Stimulated activated CD8-positive, alpha-beta memory T cell treated with anti-CD3 and anti-CD28 coated beads, Interleukin-2, amount 100 ng/mL, for 1 hour (primary cell): ENCODE measurements at places on chromosomes 6 and 20.
A peak's percentile ranks its signal among the peaks of the same experiment; 100 is the strongest.

DNA sequence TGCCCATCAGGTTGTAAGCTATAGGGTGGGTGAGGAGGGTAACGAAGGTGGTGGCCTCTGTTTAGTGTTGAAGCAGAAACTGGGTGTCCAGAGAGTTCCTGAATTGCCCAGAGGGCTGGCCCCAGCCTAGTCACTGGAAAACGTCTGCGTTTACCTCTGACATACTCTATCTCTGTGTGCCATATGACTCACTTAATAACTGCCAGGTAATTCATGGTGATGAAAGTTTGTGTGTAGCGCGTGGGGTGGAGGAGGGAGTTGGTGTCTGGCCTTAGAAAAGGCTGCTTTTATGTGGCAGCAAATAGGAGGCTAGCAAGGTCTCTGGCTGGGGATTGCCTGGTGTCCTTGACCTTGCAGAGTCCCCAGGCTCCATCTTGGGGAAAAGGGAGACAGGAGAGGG lies 47.3 kb downstream of the SLC35D3 start:
- no peak for DNase-seq

GRCh38 chr6:27213544-27214125 lies 33.9 kb upstream of the PRSS16 start:
- no peak for DNase-seq

DNA sequence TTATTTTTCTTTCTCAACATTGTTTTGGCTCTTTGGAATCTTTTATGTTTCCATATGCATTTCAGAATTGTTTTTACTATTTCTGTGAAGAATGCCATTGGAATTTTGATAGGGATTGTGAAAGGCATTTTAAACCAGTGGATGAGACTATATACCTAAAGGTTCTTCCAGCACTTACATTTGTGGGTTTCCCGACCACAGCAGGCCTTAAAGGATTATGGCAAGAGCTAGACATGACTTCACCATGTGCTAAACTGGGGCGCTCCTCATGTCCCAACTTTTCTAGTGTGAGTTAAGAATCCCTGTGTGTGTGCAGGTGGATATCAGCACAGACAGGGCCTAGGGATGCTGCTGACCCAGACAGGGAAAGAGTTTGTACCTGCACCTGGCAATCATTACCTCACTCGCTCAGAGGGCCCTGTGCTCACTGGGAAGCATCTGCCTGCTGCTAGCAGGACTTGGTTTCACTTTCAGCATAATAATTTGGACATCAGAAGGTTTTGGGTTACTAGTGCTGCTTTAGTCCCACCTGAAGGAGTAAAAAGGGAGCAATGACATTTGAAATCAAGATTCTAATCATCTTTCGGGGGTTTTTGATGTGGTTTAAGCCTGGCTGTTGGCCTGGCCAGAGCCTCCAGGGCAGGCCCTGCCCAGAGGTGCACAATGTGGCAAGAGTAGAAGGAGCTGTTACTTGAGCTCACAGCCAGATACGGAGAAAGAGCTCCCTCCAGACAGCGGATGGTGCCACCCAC lies 137.1 kb downstream of the CDC5L start:
- no peak for DNase-seq

GRCh38 chr6:106519460-106520394 lies 109.6 kb downstream of the RTN4IP1 start:
- peak; percentile 57 for DNase-seq

- no peak for DNase-seq
These were observed 25.1 kb downstream of the ZC3H12D start for GRCh38 chr6:149459761-149460160.

DNA sequence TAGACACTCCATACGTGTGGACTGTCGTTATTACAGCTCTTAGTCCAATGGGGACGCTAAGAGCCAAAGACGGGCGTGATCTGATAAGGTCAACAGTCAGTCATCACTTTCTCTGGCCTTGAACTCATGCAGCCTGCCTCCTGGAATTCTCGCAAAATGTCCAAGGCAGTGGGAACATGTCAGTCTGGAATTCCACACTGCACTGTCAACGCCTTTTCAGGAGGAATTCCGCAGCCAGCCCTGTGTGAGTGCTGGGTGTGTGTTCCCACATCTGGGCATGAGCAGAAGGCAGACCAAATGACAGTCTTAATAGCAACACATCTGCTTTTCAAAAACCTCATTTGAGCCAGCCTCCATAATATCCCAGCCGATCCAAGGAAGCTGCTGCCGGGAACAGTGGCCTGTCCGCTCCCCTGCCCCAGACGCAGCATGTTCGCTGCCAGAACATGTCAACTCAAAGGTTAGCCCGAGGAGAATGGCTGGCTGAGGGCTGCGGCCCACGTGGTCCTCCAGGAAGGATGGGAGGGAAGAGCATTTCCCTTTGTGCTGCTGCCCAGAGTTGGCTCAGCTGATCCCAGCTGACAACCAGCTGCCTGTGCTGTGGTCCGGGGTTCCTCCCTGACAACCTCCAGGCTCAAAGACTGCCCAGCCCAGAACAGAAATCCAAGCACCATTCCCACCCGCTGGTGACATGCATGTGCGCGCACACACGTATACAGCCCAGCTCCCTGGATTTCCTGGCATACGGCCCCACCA lies 103.1 kb downstream of the SULF2 start:
- no peak for DNase-seq

DNA sequence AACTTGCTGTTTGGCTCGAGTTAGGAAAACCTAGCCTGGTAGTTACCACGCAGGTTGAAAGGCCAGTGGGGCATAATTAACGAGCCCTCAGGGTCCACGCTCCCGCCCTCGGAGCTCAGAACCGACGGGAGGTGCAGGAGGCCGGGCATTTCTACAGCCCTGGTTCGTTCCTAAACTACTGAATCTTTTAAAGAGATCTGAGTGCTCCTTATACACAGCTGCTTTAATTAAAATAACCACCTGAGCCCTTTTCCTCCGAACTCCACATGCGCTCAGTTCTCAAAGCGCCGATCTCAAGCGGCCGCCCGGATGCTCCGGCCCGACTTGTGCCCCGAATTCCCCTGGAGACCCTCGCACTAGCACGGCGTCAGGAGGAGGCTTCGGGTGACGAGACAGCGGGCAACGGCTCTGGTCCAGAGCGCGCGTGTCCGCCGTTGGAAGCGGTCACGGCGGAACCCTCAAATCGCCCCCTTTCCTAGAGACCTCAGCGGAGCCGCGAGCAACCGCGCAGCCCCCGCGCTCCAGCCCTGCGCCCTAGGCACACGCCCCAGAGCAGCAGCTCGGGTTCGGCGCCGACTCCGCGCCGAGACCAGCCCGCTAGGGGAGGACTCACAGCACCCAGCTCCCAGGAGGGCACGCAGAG lies 397 bp downstream of the WDR27 start:
- DNase-seq: no peak

DNA sequence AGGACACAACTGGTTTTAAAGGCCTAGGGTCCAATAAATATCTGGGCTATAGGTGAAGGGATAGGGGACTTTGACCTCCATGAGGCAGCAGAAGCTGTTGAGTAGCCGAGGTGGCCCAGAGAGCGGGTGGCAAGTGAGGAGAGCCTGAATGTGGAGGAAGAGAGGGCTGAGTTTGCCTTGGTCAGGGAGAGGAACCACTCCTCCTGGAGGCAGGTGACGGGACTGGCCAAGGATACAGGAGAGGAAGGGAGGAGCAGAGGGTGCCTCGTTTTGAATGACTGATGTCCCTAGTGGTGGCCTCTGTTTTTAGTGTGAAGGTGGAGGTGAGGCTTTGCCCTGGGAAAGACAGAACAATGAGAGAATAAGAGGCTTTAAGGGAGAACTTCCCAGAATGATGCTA lies 19.1 kb upstream of the AAR2 start:
- no peak for DNase-seq

DNA sequence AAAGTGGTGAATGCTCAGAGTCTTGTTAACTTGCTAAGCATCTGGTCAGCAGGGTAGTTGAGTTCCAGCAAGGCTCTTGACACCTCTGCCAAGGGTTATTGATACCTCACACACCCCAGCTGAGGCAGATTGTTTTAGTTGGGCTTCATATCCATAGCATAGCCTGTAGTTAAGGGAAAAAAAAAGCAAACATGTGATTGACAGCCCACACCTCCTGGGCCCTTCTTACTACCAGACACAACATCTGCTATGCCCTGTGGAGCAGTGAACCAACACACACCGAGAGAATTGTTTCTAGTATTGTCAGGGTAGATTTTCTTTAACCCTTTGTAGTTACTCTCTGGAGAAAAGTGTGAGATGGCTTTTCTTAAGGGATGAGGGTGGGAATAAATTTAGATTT lies 697.0 kb upstream of the POU3F2 start:
- DNase-seq: no peak

DNA sequence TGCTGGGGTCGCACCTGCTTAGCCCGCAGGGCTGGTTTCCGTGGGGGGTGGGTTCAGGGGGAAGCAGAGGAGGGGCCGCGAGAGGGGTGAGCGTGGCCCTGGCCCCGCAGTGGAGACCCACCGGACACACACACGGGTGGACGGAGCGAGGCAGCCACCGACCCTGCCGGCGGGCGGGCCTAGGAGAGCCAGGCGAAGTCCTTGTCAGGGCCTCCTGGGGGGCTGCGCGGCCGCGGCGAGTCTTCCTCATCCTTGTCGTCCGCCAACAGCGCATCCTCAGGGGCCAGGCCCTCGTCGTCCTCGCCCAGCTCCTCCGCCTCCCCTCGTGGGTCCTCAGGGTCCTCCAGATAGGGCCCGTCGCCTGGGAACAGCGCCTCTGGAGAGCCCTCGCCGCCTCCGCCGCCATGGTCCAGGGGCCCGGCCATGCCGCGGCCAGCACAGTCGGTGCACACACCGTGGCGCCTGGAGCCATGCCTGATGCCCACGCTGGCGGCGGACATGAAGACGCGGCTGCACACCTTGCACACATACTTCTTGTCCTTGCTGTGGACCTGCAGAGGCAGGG lies 7.3 kb downstream of the SLC2A4RG start:
- no peak for DNase-seq

- no peak for DNase-seq
These were observed 25.6 kb downstream of the NDUFAF5 start for GRCh38 chr20:13810446-13810845.

- DNase-seq: no peak
These were observed 18.6 kb downstream of the TAB2 start for GRCh38 chr6:149335924-149336608.

DNA sequence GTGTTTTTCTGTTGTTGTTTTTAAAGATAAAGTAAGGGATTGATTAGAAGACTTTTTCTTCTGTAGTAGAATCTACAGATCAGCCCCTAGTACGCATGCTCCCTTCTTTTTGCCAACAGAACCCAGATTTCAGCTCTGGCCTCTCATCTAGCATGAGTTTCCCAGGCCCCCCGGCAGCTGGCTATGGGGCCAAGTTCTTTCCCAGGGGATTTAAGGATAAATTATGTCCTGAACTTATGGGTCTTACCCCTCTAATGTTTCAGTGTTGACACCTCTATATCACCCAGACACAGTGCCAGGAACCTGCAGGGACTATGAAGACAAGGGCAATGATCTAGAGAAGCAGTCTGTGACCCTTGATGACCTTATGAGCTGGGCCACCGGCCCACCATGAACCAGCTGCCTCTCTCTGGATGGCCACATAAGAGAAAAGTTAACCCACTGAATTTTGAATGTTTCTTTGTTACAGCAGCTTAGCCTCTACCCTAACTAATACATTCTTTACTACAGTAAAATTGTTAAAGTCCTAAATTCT lies 150.5 kb downstream of the UNC5CL start:
- DNase-seq: no peak

DNA sequence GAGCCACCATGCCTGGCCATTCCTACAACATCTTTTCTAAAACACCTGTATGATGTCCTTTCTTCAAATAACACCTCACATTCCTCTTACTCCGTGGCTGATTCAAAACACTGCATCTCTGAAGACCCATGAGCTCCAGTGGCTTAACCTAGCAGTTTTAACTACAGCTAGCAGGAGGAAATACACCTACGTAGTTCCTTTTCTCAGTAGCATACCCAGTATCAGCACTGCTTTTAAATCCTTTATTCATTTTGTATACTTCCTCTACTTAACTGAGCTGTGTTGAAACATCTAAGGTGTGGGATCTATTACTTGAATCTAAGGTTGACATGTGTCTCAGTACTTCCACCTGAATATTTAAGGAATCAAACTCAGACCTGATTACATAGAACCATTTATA lies 113.6 kb upstream of the CCDC28A start:
- no peak for DNase-seq

GRCh38 chr20:4441871-4442270 lies 279.8 kb upstream of the PRND start:
- DNase-seq: no peak

DNA sequence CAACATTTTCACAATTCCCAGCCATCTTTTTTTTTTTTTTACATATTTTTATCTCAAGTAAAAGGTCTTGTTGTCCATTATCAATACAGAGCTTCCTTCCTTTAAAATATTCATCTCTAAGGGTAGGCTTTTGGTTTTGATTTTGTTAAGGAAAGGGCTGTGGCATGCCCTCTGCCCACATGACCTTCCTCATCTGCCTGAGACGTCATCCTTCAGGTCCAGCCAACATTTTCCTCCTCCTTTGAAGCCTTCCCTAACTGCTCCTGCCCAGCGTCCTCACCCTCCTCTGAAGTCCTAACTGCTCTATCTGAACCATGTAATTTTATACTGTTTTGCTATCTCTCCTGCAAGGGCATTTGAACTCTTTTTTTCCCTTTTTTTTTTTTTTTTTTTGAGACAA lies 73.9 kb upstream of the TGM3 start:
- DNase-seq: no peak

GRCh38 chr6:144745439-144745838 lies 460.3 kb downstream of the UTRN start:
- no peak for DNase-seq

DNA sequence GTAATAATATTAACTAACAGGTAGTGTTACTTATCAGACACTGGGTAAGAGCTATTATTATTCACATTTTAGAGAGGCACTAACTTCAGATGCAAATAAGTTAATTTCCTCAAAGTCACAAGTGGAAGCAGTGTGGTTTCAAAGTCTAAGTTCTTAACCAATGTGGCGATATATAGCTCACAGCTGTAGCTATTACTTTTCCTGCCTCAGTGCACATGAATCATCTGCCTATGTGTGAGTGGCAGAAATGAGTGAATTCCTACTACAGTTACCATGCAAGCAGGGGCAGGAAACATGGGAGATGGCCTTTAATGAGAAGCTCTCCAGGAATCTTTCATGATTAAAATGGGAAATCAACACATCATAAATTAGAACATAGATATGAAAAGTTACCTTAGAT lies 126.2 kb upstream of the EYA4 start:
- no peak for DNase-seq

DNA sequence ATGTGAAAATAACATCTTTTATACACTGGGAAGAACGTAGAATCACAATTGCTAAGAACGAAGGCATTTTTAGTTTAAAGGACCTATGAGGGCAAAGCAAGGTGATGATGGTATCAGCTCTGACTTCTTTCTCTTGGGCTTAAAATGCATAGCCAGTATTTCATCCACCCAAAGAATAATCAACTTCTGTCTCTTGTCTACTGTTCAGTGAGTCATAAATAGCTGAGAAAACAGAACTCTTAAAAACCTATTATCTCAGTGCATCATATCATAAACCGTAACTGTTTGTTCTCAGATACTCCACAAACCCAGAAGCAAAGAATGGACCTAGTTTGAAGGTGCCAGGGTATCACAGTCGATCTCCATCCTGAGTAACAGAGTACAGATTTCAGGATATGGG lies 5.2 kb downstream of the PHF10 start:
- no peak for DNase-seq
